ENCODE measurements at places on chromosomes 5 and 9.

DNA sequence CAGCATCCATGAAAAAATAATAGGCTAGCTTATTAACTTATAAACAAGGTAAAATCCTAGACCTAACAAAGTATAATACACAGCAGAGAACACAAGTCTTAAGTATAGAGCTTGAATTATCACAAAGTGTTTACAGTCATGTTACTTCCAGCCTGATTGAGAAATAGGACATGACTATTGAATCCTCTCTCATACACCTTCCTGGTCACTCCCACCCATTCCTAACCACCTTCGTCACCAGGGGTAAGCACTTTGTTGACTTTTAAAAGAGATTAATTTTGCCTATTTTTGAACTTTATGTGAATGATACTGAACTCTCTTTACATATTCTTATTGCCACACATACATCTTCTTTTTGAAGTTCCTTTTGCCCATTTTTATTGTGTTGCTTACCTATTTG lies 325.8 kb downstream of the PJA2 start:
- DNase-seq = no peak

GRCh38 chr5:13249854-13250253 lies 694.6 kb downstream of the DNAH5 start:
- DNase-seq = no peak

DNA sequence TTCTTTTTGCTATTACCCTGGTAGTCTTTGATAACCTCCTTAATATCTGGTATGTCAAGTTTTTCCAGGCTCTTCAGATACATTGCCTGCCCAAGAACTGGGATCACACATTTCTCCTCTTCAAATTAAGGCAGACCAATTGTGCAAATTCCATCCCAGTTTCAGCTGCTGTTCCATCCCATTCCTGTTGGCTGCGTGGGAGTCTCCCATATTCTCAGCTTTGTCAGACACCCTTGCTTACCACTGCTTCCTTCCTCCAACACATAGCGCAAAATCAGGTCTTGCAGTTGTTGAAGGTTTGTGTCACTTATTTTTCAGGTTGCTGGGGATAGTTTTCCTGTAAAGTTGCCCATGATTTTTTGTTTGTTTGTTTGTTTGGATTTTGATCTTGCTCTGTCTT lies 15.2 kb downstream of the HCN1 start:
- no peak for DNase-seq

DNA sequence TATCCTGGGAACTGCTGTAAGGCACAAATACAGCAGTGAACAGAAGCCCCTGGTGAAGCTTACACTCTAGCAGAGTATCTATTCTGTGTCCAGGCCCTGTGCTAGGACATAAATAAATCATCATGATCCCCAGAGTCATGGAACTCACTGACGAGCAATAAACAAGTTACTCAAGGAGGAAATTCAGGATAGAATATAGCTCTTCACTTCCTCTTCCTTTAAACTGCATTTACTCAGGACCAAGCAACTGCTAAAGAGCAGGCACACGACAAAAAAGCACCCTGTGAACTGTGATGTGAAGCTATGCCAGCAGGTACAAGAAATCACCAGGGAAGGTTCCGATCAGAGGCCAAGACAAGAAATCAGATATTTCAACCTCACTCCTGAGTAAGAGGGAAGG lies 47.8 kb upstream of the NR5A1 start:
- no peak for DNase-seq

GRCh38 chr5:130875656-130876055 lies 289.4 kb downstream of the HINT1 start:
- DNase-seq = no peak

DNA sequence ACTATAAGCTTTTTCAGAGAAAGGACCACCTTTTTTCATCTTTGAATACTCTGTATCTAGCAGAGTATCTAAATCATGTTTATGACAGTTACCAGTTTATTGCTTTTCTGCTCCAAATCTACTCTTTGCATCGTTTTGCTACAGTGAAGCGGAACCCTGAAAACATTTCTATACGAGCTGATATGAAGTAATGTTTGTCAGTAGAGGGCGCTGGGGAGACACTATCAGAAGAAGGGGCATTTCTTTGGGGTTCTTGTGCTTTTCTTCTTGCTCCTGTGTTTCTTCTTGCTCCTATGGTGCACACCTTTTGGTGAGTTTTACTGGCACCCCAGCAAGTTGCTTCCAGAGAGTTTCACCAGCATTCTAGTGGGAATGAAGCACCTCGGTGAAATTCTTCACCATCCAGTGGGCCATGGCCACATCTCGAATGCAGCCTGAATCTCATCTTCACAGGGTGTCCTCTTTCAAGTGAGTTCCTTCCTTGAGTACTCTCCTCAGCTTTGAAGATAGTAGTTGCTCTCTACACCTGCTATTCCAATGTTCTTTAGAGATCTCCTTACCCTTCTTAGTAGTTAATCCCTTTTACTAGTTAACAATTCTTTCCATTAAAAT lies 98.4 kb downstream of the FGF1 start:
- DNase-seq = no peak

GRCh38 chr9:37990404-37991015 lies 78.5 kb downstream of the SHB start:
- DNase-seq = no peak

DNA sequence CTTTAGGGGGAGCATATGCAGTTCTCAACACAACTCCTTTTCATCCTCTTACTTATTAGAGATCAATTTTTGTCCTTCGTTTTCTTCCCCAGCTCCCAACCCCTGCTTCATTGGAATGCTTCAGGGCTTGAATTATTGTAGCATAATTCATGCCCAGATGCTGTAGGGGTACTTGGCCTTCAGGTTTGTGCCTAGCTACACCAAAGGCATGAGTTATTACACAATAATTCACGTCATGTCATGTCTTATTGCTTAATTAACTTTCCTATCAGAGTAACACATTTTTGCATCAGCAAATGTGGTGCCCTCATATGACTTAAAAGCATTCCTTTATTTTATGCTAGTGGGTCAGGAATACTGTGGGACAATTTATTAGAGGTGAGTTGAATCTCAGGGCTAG lies 507.2 kb downstream of the NFIB start:
- DNase-seq = no peak

GRCh38 chr5:81147011-81147885 lies 85.9 kb upstream of the CKMT2 start:
- no peak for DNase-seq

DNA sequence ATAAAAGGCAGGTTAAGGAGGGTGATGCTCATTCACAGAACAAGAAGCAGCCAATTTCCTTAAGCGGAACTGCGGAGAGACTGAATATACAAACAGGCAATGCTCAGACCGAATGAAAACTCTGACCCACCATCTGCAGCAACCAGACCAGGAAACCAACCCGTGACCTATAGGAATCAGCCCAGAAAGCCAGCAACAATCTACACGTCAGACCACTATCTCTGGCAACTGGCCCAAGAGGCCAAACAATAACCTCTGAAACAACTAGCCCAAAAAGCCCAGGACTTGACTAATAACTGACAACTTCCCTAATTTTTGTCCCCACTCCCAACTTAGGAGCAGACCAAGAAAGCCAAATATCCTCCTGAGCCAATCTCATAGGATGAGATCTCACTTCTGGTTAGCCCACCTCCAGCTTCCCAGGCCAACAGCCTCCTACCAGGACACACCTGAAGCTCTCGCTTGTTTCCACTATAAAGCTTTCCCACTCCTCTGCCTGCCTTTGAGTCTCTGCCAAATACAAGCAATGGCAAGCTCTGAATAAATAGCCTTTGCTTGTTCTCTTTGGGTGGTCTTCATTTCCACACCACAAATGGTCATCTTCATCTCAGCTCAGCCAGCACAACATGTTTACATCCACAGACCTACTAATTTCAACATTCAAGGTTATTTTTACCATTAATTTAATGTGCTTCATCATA lies 168.5 kb downstream of the HSD17B3 start:
- no peak for DNase-seq

- DNase-seq = no peak
Observed at GRCh38 chr9:112078432-112078831, 96.7 kb downstream of the SUSD1 start.

DNA sequence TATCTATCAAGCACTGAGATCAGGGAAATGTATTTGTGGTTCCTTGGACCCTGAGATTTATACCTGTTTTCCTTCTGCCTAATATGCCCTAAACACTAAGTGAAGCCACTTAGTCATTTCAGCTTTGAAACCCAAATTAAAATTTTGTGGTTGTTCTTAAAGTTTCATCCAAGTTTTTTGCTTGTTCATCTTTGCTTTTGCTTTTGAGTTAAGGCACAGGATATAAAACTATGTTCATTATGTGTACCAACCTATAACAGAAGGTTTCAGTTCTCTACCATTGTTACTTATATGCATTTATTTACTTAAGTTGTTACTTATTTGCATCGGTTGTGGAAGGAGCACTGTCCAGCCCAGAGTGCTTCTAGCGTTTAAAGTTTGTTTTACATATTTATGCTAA lies 382.3 kb downstream of the PTPRD start:
- DNase-seq = no peak

GRCh38 chr5:172637110-172637580 lies 3.9 kb upstream of the NEURL1B start:
- no peak for DNase-seq

- no peak for DNase-seq
Observed at GRCh38 chr5:123387313-123387712, 35.9 kb downstream of the CEP120 start.

DNA sequence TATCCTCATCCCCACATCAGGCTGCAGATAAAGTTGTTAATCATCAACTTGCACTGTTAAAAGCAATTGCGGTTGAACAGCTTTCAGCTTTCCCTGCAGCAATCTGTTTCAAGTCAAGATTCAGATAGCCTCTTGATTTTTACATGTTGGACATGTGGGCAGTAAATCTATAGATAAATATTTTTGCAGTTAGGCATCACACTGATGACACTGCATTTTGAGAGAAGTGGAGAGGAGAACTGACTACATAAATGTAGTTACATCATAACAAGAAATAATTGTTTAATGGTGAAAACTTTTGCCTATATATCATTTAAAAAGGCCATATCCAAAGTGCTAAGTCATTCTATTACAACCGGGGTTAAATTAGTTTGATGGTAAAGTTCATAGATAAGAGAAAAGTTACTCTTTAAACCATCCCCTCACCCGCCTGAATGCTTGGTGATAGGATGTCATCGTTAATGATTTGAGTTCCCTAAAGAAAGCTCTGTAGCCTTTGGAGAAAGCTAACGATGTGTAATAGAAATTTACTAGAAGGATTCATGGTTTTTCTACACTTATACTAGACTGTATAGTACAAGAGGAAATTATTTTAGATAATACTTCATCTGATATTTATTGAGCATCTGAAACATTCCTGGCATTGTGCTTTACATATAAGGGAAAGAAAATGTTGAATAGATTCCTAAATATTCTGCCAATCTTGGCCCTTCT lies 30.8 kb upstream of the ALDH1A1 start:
- no peak for DNase-seq

- no peak for DNase-seq
Observed at GRCh38 chr9:74755355-74755754, 132.4 kb downstream of the TRPM6 start.

GRCh38 chr9:21234153-21234687 lies 5.6 kb downstream of the IFNA14 start:
- DNase-seq = no peak

- DNase-seq = no peak
Observed at GRCh38 chr5:158275511-158275910, 416.6 kb upstream of the CLINT1 start.

GRCh38 chr9:72888067-72888466 lies 64.8 kb downstream of the ALDH1A1 start:
- no peak for DNase-seq

- no peak for DNase-seq
Observed at GRCh38 chr5:133444711-133445110, 167.6 kb downstream of the FSTL4 start.

- no peak for DNase-seq
Observed at GRCh38 chr5:54528633-54529209, 11.2 kb downstream of the SNX18 start.

- no peak for DNase-seq
Observed at GRCh38 chr5:43798740-43799139, 195.8 kb downstream of the NNT start.

GRCh38 chr9:130537346-130538050 lies 41.9 kb upstream of the FUBP3 start:
- no peak for DNase-seq

GRCh38 chr9:35518225-35518821 lies 28.4 kb downstream of the RUSC2 start:
- no peak for DNase-seq

- DNase-seq = no peak
Observed at GRCh38 chr9:27701016-27701415, 127.7 kb upstream of the C9orf72 start.

DNA sequence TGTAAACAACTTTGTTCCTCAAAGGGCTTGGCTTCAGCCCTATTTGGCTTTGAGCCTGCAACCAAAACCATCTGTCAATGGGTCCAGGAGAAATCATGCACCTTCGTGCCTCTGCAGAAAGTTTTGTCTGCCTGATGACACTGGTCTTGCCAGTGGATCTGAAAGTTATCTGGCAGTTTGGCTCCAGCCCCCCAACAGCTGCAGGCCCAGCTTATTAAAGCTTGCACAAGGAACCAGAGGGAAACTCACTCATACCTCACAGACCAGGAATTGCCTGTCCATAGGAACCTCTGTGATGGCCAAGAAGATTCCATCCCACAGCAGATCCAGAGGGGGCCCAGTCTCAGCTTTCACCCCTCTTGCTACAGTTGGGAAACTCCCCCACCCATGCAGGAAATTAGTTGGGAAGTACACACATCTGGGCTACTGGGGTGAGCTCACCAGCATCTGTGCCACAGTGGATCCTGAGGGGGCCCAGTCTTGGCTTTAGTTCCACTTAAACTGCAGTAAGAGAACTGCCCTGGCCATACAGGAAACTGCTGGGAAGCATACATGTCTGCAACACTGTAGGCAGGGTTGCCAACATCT lies 265.5 kb downstream of the GRIA1 start:
- DNase-seq = no peak

DNA sequence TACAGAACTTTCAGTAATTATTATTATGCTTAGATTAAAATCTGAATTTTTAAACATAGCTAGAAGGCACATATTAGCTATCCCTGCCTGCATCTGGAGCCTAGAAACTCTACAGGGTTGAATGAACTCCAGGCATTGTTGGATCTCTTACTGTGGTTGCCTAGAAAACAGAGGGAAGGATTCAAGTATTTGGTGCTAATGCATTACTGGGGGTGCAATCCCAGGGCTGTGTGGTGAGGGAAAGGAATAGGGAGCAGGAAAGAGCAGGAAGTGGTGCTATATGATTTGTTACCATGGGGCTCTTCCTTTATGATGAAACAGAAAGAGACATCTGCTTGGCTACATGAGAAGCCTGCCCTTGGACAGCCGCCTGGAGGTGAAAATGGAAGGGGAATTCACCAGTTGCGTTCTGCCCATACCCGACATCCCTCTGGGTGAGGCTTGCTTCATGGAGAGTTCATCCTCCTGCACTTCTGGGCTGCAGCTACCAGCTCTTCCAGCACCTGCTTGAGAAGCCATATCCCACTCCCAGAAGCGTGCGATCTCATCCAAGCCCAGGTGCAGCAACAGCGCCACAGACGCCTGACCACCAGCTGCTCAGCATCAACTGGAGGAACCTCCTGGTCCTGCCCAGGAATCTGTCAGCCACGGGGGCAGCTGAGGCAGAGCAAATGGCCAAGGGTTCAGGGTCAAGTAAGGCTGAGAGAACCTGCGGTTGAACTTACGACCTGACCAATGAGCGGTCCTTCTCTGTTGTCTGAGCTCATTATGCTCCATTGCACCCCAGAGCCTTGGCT lies 362.8 kb downstream of the SEMA5A start:
- no peak for DNase-seq

GRCh38 chr9:21711504-21711903 lies 90.9 kb upstream of the MTAP start:
- no peak for DNase-seq

GRCh38 chr9:93951655-93952118 lies 3.5 kb downstream of the BARX1 start:
- DNase-seq = no peak

Data from activated T-helper 1 cell treated with anti-CD3 and anti-CD28 coated beads, Interleukin-12 subunit alpha, Interleukin-12 subunit beta, Interleukin-2, Interleukin-4 antibody, amounts not matched to agents 30 ng/mL and 10 ng/mL and 1 ng/mL, durations not matched to agents 14 hours and 24 hours and 36 hours (primary cell).